Stimulated activated CD8-positive, alpha-beta memory T cell treated with anti-CD3 and anti-CD28 coated beads, Interleukin-4, amount 100 ng/mL, for 1 hour (primary cell): ENCODE measurements at places on chromosomes 4 and X.

GRCh38 chr4:24910499-24910898, 2.3 kb downstream of the CCDC149 start:
- no peak for DNase-seq

DNA sequence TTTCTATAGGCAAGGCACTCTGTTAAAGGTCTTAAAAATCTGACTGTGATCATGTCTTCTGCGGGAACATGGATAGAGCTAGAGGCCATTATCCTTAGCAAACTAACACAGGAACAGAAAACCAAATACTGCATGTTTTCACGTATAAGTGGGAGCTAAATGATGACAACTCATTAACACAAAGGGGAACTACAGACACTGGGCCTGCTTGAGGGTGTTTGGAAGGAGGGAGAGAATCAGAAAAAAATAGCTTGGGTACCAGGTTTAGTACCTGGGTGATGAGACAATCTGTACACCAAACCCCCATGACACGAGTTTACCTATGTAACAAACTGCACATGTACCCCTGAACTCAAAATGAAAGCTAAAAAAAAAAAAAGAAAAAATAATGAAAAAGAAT, 12.1 kb downstream of the SLC7A11 start:
- DNase-seq = no peak

GRCh38 chr4:173522160-173522950, 7.7 kb downstream of the HAND2 start:
- no peak for DNase-seq

GRCh38 chr4:148287111-148287510, 155.1 kb downstream of the NR3C2 start:
- DNase-seq = no peak

- DNase-seq = peak; percentile 48
Observed at GRCh38 chrX:19682712-19683331, 167.5 kb upstream of the MAP3K15 start.

DNA sequence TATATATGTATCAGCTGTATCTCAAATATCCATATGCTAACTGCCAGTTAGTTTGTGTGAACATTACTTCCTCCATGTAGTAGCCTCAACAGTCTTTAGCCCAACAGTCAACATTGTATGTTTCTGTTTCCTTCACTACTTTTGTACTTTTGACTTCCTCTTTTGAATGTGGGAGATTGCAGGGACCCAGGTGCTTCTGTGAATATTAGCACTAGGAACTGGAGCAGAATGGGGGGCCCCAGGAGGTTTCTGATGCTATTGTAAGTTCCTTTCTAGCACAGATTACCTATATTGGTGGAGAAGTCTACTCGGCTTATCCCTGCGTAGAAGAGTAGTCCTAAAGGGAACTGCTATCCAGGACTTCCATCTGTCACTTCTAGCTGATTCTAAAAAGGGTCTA, 2.3 kb downstream of the PLAC8 start:
- DNase-seq = no peak

DNA sequence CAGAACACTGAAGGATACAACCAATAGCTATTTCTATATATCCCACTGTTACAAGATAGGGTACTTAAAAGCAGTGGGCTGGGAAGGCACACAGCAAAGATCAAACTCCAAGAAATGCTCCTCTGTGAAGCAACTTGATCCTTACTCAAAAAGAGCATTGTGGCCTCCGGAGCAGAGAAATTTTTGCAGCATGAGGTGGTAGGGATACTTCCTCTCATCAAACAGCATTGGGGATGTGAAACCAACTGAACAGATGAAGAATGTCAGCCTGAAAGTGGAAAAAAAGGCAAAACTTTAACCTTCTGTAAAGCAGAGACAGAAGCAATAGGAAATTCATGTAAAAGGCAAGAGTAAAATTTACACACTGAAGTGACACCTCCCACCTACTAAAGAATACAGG, 92.2 kb downstream of the HUWE1 start:
- no peak for DNase-seq

DNA sequence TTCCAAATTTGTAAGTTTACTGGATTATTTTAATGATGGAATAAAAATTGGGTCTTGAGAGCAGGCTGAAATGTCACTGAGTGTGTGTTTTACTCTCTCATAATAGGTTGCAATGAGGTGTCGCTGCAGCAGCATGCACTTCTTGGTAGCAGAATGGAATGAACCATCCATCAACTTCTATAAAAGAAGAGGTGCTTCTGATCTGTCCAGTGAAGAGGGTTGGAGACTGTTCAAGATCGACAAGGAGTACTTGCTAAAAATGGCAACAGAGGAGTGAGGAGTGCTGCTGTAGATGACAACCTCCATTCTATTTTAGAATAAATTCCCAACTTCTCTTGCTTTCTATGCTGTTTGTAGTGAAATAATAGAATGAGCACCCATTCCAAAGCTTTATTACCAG, 2.6 kb downstream of the SAT1 start:
- DNase-seq = no peak

DNA sequence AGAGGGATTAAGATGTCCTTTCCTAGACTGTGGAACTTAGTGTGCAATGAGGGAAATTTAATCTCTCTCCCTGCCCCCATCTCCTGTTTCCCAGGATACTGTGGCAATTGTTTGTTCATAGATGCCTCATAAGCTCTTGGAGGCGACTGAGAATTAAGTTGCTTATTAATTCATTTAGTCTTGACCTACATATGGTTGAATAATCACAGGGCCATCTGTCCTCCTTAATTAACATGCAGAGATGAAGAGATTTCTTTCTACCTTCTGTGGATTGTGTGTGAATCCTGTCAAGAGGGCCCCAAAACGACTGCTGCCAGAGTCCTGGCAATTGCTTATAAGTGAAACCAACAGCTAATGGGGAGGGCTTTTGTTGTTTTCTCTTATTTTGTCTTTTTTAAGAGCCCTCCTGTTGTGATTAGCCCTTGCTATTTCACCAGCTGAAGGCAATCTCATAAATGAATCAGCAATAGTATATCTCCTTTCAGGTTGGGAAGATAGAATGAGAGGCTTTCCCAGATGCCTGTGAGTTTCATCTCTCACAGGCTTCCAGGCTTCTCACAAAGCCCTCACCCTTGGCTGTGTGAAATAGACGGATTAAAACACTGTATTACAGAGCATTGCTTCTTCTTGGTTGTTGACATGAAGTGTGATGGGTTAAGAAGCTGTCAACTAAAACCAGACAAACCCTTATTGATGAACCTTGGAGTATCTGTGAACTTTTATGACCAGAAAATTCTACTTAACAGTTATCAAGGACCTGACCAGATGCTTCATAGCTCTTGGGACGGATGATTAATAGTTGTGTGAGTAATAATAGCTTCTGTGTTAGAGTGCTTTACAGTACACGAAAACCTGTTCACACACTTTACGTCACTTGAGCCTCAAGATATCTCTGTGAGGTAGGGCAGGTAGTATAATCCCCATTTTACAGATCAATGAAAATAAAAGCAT, 58.5 kb downstream of the PGRMC2 start:
- no peak for DNase-seq
